ENCODE measurements at places on chromosomes 11 and 22. TPM values are rescaled to one million over a fixed set of nuclear protein-coding genes. Genes with fewer than 3 reads are reported as not detected.

DNA sequence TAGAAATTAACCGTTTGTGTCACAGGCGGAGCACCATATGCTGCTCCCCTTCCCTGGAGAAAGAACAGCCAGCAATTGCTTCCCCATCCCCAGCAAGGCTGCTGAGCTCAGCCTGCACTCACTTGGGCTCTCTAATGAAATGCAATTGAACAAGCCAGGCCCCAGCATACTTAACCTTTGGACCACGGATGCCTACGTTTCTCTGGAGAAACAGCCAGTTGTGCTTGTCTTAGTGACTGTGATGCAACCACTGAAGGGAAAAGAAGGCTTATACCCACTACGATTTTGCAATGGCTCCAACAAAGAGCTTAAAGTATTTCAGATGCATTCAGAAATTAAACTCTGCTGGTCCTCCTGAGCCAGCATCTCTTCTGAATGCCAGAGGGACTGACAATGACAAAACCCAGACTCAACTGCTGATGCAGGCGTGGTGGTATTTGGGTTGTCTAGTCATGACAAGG lies 51.3 kb upstream of the SESN3 start:
- H3K27me3 ChIP-seq = no peaks in the 10 kb centered on the region
- H3K4me1 ChIP-seq = peaks cover 65% of the 10 kb centered on the region
- peak; percentile 93 for DNase-seq
- no peaks in the 10 kb centered on the region for H3K36me3 ChIP-seq
- H3K4me3 ChIP-seq = no peak overlapping the region

DNA sequence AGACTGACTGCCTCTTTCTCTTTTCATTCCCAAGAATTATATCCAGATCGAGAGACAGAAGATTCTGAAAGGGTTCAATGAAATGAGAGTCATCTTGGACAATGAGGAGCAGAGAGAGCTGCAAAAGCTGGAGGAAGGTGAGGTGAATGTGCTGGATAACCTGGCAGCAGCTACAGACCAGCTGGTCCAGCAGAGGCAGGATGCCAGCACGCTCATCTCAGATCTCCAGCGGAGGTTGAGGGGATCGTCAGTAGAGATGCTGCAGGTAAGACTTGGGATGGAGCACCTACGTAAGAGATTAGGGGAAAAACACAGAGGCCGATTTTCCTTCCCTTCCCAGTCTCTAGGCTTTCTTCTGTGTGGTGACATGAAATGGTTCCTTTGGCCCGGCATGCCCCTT lies 8.7 kb downstream of the TRIM22 start:
- no peak overlapping the region for H3K4me3 ChIP-seq
- DNase-seq = no peak
- H3K27me3 ChIP-seq = no peaks in the 10 kb centered on the region
- H3K36me3 ChIP-seq = no peaks in the 10 kb centered on the region

DNA sequence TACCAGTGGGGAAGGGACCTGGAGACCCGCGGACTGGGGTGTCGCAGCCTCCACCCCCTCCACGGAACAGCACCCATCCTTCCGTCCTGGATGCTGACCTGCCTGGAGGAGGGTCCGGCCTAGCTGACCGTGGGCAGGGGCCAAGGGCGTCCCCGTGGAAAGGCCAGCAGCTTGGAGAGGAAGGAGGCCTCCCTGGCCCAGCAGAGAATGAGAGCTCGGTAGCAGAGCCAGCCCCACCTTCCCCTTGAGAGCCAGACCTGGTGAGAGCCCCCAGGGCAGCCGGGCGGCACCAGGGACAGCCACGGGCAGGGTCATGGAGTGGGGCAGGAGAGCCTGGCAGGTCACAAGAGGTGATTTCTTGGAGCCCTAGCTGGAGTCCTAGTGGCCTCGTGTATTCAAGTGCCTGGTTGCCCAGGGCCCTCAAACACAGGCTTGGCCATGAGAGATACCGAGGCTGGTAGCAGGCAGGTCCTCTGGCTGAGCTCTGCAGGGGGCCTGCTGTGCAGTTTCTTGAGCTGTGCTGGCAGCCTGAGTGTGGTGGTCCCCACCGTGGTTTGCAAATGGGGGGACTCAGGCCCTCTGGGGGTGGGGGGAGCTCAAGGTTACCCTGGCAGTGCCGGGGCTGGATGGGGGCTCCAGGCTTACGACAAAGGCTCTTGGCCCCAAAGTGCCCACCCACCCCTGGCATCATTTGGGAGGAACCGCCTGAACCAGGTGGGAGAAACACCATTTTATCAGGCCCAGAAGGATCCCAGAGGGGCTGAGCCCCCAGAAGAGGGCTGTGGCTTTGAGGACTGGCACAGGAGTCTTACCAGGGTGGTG lies 7.6 kb downstream of the TSPAN32 start:
- no peak overlapping the region for H3K27ac ChIP-seq
- peaks cover 13% of the 10 kb centered on the region for H3K4me1 ChIP-seq
- no peak for DNase-seq
- H3K36me3 ChIP-seq = no peaks in the 10 kb centered on the region
- no peak overlapping the region for H3K4me3 ChIP-seq
- H3K27me3 ChIP-seq = no peaks in the 10 kb centered on the region

- peaks cover 83% of the 10 kb centered on the region for H3K4me1 ChIP-seq
- H3K27ac ChIP-seq = no peak overlapping the region
- H3K27me3 ChIP-seq = no peaks in the 10 kb centered on the region
- H3K4me3 ChIP-seq = no peak overlapping the region
- H3K36me3 ChIP-seq = peaks cover 2% of the 10 kb centered on the region
These were observed 22.0 kb downstream of the JAML start for GRCh38 chr11:118202599-118203422.

DNA sequence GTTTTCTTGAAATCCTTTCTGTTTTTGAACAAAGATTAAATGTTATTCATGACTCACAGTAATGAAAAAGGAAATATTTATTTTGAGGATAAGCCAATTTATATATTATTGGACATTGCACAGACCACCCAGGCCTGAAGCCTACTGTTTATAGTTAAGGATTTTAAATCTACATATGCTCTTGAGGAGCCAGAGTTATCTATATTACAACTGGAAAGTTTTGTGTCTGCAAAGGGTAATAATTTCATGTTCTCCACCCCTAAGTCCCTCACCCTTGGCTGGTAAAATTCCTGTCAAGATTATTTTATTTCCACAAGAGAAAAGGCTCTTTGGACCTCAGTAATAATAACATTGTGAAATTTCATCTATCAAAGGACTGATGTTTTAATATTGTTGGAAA lies 228.2 kb downstream of the TMEM135 start:
- no peaks in the 10 kb centered on the region for H3K36me3 ChIP-seq
- no peak overlapping the region for H3K27ac ChIP-seq
- DNase-seq = no peak
- H3K4me1 ChIP-seq = peaks cover 17% of the 10 kb centered on the region
- no peak overlapping the region for H3K4me3 ChIP-seq
- no peaks in the 10 kb centered on the region for H3K27me3 ChIP-seq

DNA sequence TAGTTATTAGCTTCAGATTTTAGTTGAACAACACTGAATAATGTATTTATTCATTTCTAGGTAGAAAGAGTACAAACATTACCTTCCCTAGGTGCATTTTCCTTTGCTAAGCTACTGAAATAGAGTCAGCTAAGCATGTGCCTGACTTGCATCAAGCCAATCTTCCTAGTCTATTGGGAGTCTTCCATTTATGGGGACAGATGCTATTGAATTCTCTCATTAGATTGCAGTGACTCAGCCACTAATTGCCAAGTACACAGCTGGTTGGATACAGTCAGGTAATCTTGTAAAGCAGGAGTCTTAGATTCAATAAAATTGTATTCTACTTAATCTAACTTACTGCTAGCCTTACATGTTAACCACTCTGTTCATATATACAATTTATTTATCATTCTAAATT lies 55.2 kb upstream of the RPS13 start:
- H3K4me1 ChIP-seq = no peaks in the 10 kb centered on the region
- no peak for DNase-seq
- H3K27ac ChIP-seq = peak overlapping the region; percentile 56
- H3K36me3 ChIP-seq = peaks cover 2% of the 10 kb centered on the region
- no peaks in the 10 kb centered on the region for H3K27me3 ChIP-seq

DNA sequence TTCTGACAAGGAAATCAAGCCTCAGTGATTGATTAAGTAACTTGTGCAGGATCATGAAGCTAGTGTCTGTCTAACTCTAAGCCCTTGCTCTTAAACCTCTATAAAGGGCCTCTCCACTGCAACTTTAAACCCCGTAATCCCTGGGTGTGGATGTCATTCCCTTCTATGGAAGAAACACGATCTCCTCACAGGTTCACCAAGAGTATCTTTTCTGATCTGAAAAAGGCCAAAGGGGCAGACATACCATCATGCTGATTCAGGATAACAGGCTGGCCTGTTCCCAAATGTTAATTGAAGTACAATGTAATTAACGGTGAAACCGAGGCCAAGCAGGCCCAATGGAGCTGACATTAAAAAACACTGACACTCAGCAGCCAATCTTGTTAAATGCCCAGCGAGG lies 17.1 kb downstream of the TTC12 start:
- H3K27me3 ChIP-seq = no peaks in the 10 kb centered on the region
- DNase-seq = no peak
- H3K27ac ChIP-seq = no peak overlapping the region
- H3K36me3 ChIP-seq = no peaks in the 10 kb centered on the region
- H3K4me3 ChIP-seq = no peak overlapping the region

DNA sequence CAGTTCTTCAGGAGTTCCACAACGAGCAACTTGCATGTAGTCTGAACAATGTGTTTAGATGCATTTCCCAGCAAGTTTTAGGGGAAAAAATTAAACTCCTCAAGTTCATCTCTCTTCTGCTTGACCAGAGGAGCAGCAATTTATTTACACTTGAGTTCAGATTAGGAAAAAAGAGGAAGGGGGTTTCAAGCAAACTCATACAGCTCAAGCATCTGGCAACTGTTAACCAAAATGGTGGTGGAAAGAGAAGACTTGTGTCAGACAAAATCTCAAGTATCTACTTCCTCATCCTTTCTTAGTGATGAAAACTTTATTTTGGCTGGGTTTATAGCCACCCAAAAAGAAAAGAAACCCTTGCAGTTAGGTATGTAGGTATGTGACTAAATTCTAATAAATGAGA lies 29.1 kb upstream of the PICALM start:
- no peaks in the 10 kb centered on the region for H3K36me3 ChIP-seq
- H3K4me1 ChIP-seq = no peaks in the 10 kb centered on the region
- no peak overlapping the region for H3K27ac ChIP-seq
- no peak overlapping the region for H3K4me3 ChIP-seq
- H3K27me3 ChIP-seq = no peaks in the 10 kb centered on the region

- H3K4me1 ChIP-seq = peaks cover 3% of the 10 kb centered on the region
- H3K27ac ChIP-seq = no peak overlapping the region
- no peak overlapping the region for H3K4me3 ChIP-seq
- no peak for DNase-seq
- H3K27me3 ChIP-seq = no peaks in the 10 kb centered on the region
These were observed 3.3 kb upstream of the KCNJ11 start for GRCh38 chr11:17391493-17392355.

DNA sequence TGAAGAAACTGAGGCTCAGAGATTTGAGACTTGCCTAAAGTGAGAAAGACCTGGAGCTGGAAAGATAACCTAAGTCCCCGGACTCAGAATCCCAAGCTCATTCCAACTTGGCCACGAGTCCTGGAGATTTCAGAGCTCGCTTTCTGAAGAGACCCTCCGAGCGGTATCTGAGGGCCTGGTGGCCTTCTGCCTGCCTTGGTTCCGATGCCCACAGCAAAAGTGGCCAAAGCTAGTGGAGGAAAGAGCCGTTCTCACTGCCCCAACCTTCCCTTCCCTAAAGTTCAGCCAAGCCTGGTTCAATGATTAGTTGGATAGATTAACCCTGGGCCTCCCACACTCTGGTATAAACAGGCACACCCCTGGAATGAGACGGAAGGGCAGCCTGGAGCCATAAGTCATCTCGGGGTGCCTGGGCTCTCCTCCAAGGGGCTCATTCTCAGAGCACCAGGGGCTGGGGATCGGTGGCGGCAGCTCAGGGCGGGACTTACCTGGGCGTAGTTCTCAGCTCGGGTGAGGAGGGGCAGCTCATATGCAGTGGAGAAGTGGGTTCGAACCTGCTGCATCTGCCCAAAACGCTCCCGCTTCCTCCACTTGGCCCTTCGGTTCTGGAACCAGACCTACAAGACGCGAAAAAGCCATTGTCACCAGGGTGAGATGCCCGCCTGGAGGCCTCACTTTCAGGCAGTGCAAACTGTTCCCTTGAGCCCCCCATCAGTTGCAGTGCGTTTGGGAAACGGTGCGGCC lies 42.8 kb downstream of the ALX4 start:
- no peak for DNase-seq
- no peaks in the 10 kb centered on the region for H3K27me3 ChIP-seq
- no peak overlapping the region for H3K27ac ChIP-seq

DNA sequence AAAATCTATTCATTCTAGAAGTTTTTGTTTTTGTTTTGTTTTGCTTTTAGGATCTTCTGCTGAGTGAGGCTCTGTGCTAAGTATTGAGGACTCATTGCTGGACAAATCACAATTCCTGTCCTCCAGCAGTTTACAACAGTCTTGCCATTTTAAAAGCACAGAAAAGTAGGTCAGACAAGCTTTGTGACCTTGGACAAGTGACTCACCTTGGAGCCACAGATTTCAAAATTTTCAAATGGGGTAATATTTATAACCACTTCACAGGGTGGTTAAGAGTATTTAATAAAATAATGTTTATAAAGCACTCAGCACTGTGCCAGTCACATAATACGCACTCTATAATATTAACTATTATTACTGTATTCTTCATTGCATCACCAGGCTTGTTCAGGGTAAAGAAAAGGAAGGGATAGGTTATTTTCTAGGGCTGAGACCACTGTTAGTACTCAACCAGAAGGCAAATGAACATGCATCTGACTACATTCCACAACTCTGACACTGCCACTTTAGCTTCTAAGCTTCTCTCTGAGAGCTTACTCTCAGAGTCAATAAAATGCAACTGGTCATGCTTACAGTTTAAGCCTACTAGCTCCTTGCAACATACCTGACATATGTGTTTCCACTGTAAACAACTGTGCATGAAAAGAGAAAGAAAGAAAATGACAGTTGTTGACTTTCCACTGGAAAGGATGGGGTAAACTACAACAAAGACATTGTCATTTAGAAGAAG lies 63.2 kb upstream of the FIBIN start:
- H3K36me3 ChIP-seq = no peaks in the 10 kb centered on the region
- H3K27ac ChIP-seq = no peak overlapping the region
- no peaks in the 10 kb centered on the region for H3K27me3 ChIP-seq
- no peak overlapping the region for H3K4me3 ChIP-seq
- H3K4me1 ChIP-seq = no peaks in the 10 kb centered on the region

Gene CHRNA10
- 3.9 TPM for total RNA-seq

Gene CRACR2B
- total RNA-seq = 15.4 TPM

Gene POLR2F
- total RNA-seq = 116 TPM

Gene ARHGAP8
- total RNA-seq = 90.5 TPM

Gene FUT4
- 24.5 TPM for total RNA-seq

Data from Caco-2 (cell line).